ENCODE measurements at places on chromosomes 1 and 21. TPM values are rescaled to one million over a fixed set of nuclear protein-coding genes. Genes with fewer than 3 reads are reported as not detected.

- no peak for DNase-seq
Observed at GRCh38 chr1:44225761-44226160, 12.5 kb downstream of the DMAP1 start.

DNA sequence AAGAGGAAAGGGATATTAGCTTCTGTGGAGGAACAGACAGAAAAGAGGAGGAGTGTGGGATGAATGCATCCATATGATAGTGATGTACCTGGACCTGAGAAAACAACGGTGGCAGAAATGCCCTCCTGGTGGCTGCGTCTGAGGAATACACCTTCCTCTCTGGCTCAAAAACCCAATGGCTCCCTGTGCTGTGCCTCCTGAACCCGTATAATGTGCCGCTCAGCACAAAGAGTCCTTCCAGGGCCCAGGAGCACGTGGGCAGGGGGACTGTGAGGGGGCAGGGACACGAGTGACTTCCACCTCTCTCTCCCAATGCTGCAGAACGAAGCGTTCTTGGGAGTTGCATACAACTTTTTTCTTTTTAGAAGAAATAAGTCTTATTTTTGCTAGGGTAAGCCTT lies 31.2 kb downstream of the IRF2BP2 start:
- DNase-seq = no peak

- DNase-seq = peak; percentile 5
Observed at GRCh38 chr21:44013380-44014088, 1.4 kb downstream of the TRAPPC10 start.

GRCh38 chr1:153246018-153246417 lies 13.5 kb upstream of the LORICRIN start:
- DNase-seq = no peak

GRCh38 chr1:236518322-236518721 lies 5.5 kb upstream of the LGALS8 start:
- DNase-seq = no peak

- no peak for DNase-seq
Observed at GRCh38 chr1:85179522-85179921, 21.3 kb downstream of the SYDE2 start.

DNA sequence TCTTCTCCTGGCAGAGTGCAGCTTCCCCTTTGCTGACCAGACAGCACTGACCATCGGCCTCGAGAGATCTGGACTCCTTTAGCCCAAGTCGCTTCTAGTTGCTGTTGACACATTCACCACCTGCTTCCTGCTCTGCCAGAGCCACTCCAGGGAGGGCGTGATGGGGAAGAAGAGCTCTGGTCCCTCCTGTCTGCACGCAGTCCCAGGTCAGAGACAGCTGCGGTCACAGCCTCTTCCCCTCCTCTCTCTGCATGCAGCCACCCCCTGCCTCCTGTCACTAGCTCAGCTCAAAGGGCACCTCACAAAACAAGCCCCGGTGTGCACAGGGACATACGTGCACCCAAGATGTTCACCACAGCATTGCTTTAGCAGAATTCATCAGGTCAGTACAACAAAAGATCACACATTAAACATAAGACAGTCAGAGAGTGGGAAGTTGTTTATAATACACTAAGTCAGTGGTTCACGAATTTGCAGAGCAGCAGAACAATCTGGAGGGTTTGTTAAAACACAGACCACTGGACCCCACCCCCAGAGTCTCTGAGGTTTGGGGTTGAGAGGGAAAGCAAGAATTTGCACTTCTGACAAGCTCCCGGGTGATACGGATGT lies 132.9 kb downstream of the SYF2 start:
- no peak for DNase-seq

DNA sequence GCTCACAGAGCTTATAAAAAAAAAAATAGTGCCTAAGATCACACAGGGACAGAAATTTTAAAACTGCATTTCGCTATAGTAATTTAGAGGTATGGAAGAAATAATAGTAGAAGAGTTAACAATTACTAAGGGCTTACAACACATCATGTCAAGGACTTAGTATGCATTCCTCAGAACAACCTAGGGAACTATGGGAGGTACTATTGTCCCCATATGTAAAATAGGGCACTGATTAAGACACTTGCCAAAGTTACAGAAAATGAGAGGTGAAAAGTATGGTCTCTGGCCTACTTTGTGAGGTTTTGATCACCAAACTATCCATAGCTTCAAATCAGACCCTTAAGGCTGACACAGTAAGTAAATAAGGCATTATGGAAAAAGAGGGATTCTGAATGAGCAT lies 4.7 kb downstream of the FRRS1 start:
- no peak for DNase-seq

LYPD8 gene
- total RNA-seq = not detected

- DNase-seq = no peak
Observed at GRCh38 chr1:97893844-97894243, 27.0 kb downstream of the DPYD start.

UBASH3A gene
- not detected for total RNA-seq

MX2 gene
- 1.9 TPM for total RNA-seq

DNA sequence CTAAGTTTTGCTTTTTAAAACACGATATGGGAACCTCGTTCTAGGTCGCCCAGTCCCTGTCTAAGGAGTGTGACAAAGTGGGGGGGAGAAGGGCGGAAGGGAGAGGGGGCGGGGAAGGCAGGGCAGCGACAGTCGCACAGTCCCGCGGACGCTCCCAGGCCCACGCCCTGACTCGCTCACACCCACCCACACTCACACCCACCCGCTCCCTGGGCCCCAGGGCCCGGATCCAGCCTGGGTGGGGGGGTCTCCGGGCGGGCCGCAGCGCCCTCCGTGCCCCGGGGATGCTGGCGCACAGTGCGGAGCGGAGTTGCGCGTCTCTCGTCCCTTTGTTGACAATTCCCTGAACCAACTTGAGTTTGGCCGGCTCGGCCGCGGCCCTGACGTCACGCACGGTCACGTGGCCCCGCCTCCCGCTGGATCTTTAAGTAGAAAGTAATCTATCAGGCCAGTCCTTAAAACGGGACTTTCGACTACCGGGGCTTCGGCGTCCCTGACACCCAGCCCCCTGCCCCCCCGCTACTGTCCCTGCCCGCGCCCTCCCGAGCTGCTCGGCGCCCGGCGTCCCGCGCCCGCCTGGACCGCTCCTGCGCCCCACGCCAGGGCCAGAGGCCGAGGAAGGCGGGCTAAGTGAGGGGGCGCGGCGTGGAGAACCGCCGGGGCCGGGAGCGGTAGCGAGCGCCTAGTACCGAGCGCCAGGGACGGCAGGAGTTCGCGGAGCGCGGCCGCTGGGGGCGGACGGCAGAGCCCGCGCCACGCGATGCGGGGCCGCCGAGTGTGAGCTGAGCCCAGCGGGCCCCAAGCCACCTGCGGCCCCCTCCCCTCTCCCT lies at the start of gene FOXD3:
TSS of gene FOXD3 (plus strand) at position 454 of the 830 bp plus-strand sequence. CDS start 492 bp downstream, outside the sequence.
- DNase-seq = no peak

- no peak for DNase-seq
Observed at GRCh38 chr1:68372487-68372886, 77.3 kb downstream of the RPE65 start.

GRCh38 chr1:183687546-183688304 lies 34.6 kb upstream of the APOBEC4 start:
- no peak for DNase-seq

LAMB3 gene
- total RNA-seq = 120 TPM

- DNase-seq = no peak
Observed at GRCh38 chr1:50502147-50502546, 78.9 kb upstream of the DMRTA2 start.

GRCh38 chr1:119384591-119384990 lies 16.0 kb downstream of the HAO2 start:
- DNase-seq = no peak

TENT5C gene
- total RNA-seq = 0.13 TPM

- no peak for DNase-seq
Observed at GRCh38 chr1:8303141-8303540, 14.8 kb upstream of the SLC45A1 start.

CD1D gene
- not detected for total RNA-seq

- DNase-seq = peak; percentile 65
Observed at GRCh38 chr1:179706339-179706941, 36.7 kb upstream of the FAM163A start.

SPATA45 gene
- not detected for total RNA-seq

DNA sequence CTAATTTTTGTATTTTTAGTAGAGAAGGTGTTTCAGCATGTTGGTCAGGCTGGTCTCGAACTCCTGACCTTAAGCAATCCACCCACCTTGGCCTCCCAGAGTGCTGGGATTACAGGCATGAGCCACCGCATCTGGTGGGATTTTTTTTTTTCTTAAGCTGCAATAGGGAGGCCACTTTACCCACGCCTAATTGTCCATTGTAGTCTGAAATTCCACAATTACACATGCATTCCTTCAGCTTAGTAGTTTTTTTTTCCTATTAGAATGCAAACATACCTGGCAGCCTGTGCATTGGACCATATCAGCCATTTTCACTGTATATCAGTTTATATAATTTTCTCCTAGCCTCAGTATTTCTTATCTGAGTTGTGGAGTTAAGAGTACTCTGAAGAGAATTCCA lies 186.8 kb downstream of the LMX1A start:
- DNase-seq = no peak

- DNase-seq = no peak
Observed at GRCh38 chr1:47181095-47181954, 8.5 kb downstream of the PDZK1IP1 start.

- DNase-seq = no peak
Observed at GRCh38 chr21:28615276-28615675, 377.4 kb downstream of the LTN1 start.

DNA sequence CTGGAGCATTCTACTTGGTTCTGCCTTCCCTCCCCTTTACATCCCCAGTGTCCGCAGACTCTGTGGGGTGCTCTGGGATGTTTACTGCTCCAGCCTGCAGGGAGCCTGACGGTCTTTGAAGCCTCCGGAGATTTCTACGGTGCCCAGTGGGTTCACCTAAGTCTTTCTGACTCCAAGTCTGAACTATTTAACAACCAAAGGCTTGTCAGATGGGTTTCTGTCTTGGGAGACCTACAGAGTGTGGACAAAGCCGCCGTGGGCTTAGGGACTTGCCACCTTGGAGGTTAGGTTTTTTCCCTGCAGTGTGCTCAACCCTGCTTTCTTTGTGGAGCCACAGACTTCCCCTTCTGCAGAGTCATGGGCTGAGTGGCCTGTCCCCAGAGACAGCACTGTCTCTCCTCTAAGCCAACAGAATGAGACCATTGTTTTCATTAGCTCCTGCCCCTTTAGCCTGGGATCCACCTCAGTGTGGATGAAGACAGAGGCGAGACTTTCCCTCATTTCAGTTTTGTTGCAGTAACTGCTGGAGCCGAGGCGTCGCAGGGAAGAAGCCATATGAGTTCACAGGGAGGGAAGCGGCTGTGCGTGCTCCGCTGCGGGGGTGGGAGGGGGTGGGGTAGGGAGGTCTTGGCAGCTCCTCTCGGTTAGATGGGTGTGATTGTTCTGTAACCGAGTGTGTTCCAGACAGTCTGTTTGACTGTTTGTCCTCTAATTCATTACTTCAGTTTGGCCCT lies 120.7 kb downstream of the CNIH3 start:
- DNase-seq = no peak

All from HT-29 (cell line).